ENCODE measurements at places on chromosomes 1 and 21.

- DNase-seq, result peak; percentile 10
These were observed 40.5 kb downstream of the UBE2G2 start for GRCh38 chr21:44761011-44761729.

GRCh38 chr1:171081314-171081753, 9.4 kb upstream of the FMO3 start:
- no peak for DNase-seq

DNA sequence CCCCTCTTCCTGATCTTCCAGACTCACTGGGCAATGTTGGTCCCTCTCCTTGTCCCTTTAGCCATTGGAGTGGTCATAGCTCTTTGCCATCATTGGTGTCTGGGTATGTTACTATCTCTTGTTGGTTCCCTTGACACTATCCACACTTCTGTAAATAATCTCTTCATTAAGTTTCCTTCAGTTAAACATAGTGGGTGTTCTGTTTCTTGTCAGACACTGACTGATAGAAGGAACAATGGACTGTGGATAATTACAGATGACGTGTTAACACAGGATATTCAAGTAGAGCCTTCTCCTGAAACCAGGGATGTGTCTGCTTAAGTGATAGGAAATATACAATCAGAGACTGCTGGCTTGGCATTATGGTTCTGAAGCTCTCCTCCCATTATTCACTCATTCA, 458.3 kb upstream of the USP24 start:
- no peak for DNase-seq

DNA sequence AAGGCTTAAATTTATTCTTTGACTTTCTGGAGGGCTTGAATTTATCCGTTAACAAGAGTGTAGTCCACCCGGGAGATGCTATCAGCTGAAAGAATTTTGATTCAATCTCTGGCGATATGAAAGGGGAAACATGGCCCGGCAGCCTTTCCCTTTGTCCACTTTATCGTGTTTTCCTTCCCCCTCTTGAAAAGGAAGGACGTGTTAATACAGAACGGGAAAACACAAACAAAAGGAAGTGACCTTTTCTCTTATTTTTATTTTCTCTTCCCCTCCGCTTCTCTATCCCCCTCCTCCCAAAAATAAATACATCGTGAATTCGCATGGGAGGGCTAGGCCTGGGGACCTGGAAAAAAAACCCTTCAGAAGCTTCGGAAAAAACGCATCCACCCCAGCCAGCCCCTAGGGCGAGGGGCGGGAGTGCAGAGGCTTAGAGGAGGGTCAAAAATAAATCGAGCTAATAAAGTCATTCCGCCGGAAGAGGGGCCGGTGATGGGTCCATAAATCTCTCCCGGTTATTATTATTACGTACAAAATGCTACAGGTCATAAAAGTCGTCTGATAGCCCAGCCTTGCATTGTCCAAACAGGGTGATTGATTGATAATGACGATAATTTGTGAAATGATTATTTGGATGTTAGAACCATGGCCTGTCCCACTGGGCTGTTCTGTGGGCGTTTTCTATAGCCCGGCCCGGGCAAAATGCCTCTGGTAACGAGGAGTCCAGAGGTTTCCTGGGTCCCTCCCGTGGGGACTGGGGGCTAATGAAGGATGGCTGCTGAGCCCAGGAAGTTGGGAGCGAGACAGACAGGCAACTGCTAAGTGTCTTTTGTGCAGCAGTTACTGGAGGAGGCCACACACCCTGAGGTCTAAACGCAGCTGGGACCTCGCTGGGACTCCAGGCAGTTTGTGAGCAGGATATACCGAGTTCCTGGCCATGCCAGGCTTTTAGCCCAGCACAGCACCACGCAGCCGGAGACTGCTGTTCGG, 179.4 kb downstream of the PRDM16 start:
- no peak for DNase-seq

DNA sequence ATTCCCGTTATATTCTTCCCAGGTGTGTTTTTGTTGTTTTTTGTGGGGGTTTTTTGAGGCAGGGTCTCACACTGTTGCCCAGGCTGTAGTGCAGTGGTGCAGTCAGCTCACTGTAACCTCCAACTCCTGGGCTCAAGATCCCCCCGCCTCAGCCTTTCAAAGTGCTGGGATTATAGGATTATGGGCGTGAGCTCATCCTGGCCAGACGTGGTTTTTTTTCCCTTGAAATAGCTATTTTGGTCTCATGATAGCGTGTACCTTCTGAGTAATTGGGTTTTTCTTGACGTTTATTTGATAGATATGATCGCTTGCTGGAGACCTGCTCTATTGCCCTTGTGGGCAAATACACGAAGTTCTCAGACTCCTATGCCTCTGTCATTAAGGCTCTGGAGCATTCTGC, 17.6 kb downstream of the CTPS1 start:
- DNase-seq, result no peak

GRCh38 chr1:18396247-18396980, 84.3 kb upstream of the KLHDC7A start:
- DNase-seq, result no peak

DNA sequence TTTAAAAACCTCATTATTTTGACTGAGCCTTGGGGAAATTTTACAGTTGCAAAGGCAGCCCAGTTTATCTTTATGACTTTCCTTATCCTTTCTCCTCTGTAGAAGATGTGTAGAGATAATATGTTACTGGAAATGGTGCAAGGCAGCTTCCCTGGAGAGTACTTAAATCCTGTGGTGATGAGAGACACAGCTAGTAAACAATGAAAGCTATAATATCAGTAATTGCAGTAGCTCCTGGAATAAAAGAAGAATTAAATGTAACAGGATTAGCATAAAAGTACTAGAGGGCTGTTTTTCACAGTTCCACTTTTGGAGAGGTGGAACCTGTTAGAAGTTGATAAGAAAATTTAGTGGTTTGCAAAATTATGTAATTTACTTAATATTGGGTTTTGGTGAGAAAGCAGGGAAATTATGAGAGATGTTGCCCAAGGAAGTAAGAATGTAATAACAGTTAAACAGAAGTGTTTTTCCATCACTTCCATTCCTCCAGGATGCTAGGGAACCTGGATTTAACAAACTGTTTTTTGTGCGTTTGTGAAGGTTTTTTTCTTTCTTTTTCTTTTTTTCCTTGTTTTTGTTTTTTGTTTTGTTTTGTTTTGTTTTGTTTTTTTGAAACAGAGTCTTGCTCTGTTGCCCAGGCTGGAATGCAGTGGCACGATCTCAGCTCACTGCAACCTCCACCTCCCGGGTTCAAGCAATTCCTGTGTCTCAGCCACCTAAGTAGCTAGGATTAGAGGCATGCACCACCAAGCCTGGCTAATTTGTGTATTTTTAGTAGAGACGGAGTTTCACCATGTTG, 15.7 kb upstream of the EDEM3 start:
- DNase-seq, result no peak

GRCh38 chr1:81158592-81158991, 642.1 kb upstream of the ADGRL2 start:
- DNase-seq, result no peak

- no peak for DNase-seq
These were observed 18.9 kb downstream of the NPR1 start for GRCh38 chr1:153697191-153698019.

GRCh38 chr1:231629132-231629531, 2.5 kb downstream of the DISC1 start:
- DNase-seq, result peak; percentile 38

- DNase-seq, result peak; percentile 42
These were observed 2.7 kb downstream of the RAB29 start for GRCh38 chr1:205772607-205773032.

- no peak for DNase-seq
These were observed 7.1 kb upstream of the PRKCZ start for GRCh38 chr1:2042830-2043773.

DNA sequence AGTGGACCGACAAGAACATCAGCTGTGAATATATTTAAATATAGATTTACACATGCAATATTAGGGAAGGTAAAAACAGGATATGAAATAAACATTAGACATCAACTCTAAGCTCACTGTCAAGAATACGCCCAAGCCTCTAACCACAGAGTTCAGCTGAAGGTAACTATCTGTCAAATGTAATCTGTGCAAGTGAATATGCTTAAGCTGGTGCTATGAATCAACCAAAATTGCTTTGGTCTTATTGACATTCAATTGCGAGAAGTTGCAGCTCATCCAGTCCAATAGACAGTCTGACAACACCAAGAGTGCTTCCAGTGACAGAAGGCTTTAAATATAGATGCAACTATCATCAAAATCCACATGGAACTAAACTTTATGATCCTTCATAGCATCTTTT, 32.3 kb downstream of the USH2A start:
- DNase-seq, result no peak

- no peak for DNase-seq
These were observed 1.3 kb downstream of the DLGAP3 start for GRCh38 chr1:34928066-34928696.

- DNase-seq, result no peak
These were observed 7.3 kb downstream of the SYNC start for GRCh38 chr1:32695098-32695904.

Measured in CD4-positive, alpha-beta T cell treated with Interleukin-10 for 1 hour (primary cell).